Heart right ventricle (tissue), 16 donors: ENCODE measurements at places on chromosomes 1 and 21. TPM values are rescaled to one million over a fixed set of nuclear protein-coding genes. Genes with fewer than 3 reads are reported as not detected.

- no peak for DNase-seq
Observed at GRCh38 chr1:246417813-246418564, 89.1 kb downstream of the SMYD3 start.

DNA sequence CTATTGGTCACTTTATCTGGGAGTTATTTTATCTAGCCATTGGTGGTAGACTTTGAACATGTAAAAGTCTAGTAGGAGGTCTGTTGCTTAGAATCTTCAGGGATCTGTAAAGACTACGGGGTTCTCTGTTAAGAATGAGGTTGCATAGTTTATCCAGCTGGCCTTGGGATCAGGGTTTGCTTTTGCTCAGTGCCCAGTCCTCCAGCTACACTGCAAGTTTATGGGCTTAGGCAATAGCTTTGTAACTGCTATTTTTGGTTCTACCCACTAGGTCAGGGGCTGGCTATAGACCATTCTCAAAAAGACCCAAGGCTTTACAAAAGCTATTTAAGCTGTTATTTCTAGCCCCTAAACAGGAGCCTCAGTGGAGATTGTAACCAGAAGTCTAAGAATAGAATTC, 9.8 kb downstream of the SH3GLB1 start:
- no peak for DNase-seq

DNA sequence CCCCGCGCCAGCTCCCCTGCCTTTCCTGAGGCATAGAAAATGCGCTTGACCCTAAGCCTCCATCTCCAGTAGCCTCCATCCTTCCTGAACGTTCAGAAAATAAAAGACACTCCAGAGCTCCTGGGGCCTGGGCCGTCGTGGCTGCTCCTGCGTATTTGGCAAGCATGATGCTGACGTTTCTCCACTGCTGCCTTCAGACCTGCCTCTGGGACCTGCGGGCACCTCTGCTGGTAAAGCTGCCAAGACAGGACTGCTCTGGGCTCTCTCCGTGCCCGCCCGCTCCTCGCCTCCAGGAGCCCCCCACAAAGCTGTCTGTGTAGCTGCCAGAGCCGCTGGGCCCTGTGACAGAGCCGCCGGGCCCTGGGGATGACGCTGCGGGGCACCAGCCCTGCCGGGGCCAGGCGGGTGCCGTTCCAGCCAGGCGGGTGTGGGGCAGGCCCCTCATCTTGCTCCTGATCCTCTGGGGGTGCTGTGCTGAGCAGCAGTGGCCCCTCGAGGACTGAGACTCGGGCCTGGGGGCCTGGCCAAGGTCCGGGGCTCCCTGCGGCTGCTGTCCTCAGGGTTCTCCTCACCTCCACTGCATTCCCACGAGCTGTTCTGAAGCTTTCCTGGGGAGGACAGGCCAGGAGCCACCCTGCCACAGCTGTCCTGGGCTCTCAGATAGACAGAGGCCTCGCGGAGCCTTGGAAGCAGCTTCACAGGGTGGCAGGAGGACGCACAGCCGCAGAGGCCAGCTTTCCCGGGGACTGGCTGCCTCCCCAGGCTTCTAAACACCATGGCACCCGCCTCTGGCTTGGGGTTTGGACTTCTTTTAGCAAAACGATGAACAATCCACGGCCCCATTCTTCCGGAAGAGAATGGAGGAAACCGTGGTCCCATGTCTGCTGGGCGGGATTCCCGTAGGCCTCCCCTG, 48.1 kb downstream of the MORN1 start:
- peak; percentile 3 for DNase-seq

- peak; percentile 27 for DNase-seq
Observed at GRCh38 chr1:8424539-8425116, 106.7 kb downstream of the SLC45A1 start.

GRCh38 chr1:203120325-203121153, 7.0 kb upstream of the ADORA1 start:
- no peak for DNase-seq

DNA sequence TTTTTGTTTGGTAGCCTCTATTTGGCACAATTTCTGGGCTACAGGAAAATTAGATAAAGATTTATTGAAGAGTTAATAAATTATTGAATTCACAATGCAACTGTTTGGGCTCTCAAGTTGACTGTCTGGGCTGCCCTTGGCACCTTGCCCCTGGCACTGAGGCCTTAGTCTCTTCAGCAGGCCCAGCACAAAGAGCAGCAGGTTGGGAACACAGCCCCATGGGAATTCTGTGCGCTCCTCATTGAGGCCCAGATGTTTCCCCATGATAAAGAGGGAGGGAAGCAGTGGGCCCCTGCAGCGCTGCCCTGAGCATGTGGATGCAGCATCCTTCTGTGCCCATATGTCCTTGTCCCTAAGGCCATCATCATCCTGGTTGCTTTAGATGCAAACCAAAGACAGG, 2.9 kb downstream of the CRNN start:
- no peak for DNase-seq

DNA sequence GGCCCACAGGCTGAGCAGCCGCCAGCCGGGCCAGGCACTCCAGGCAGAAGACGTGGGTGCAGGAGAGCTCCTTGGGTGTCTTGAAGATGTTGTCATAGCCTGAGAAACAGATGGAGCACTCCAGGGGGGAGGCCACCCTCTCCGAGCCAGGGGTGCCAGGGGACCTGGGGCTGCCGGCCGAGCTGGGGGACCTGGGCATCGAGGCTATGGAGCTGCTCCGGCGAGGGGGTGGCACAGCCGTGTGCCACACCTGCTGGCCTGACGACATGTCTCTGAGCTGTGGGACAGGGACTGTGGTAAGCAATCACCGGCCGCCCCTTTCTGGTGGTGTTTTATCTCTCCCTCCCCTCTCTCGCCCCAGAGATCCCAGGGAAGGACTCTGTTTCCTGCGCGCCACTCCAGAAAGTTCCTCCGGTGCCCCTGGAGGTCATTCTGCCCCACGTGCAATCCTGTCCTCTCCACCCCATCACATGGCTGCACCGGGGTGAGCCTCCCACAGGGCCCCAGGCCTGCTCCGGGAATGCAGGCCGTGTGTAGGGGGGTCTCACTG, 1.7 kb downstream of the RNF223 start:
- DNase-seq, result no peak

DNA sequence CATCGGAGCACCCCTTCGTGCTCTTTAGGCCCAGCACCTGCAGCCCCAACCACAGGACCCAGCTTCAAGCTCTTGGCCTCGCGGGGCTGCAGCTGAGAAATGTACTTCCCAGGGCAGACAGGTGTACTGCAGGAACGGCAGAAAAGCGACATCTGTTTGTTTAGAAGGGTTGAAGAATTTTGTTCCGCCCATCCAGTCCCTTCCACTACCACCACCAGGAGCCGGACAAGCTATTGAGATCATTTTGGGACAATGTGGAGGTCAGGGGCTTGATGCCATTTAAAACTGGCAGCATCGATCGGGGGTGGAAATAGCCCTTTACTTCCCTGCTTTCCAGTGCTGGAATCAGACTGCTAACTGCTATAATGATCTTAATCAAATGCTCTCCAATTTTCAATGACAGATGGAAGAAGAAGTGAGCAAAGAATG, 1.7 kb downstream of the SERTAD4 start:
- DNase-seq, result no peak

GRCh38 chr1:234127026-234127671, 222.7 kb downstream of the SLC35F3 start:
- DNase-seq, result no peak

NECTIN4 gene
- total RNA-seq, result not detected

IVL gene
- total RNA-seq, result not detected

F13B gene
- total RNA-seq, result not detected

GJA4 gene
- total RNA-seq, result 21.4 TPM

TATDN3 gene
- total RNA-seq, result 30.5 TPM

IL20 gene
- total RNA-seq, result not detected

LCE1B gene
- total RNA-seq, result not detected
